ENCODE measurements at places on chromosomes 6 and 20. TPM values are rescaled to one million over a fixed set of nuclear protein-coding genes. Genes with fewer than 3 reads are reported as not detected.

GRCh38 chr6:162211777-162212176 lies 515.8 kb downstream of the PRKN start:
- no peak for DNase-seq

DNA sequence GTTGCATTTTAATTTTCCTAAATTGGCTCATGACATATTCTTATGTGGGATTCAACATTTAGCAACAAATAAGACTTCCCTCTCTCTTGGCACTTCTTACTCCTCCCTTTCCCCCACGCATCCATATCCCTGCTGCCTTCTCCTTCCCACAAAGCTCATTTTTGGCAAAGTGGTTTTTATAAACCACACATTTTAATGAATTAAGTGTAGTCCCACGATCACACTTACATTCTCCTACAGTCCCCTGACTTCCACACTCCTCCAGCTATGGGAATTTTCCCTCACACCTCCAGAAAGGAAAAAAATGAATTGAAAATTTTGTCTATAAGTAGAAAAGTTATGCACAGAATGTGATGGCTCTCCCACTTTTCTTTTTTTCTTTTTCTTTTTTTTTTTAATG lies 345.0 kb downstream of the CD83 start:
- no peak for DNase-seq

DNA sequence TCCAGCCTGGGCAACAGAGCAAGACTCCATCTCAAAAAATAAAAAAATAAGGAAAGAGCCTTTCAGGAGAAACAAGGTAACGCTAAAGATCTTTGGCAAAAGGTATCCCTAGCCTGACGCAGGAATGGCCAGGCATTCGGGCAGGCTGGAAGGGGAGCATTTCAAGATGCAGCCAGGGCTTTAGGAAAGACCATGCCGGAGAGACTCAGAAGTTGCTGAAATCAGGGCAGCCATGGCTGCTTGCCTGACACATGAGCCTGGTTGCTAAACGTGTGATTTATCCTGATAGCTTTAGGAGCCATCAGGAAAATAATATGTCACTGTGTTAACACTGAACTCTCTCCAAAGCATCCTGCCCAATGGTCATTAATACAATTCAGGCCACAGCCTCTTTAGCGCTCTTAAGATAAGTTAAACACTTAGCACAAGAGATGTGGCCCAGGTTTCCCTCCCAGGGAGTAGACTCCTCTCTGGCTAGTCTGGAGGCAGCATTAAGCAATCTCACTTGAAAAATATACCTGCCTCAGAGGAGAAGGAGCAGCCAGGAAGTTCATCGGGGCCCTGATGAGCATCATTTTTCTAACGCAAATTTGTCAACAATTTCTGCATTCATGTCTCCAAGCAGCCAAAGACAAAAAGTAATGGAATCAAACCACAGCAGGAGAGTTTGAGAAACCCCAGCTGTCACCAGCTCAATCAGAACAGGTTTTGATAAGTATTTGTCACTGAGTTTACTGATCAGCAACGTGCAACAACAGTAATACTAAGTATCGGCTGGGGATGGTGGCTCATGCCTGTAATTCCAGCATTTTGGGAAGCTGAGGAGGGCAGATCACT lies 200.0 kb downstream of the ZMYND8 start:
- no peak for DNase-seq

- DNase-seq: no peak
These were observed 75.3 kb downstream of the FAM83B start for GRCh38 chr6:54921891-54922290.

DNA sequence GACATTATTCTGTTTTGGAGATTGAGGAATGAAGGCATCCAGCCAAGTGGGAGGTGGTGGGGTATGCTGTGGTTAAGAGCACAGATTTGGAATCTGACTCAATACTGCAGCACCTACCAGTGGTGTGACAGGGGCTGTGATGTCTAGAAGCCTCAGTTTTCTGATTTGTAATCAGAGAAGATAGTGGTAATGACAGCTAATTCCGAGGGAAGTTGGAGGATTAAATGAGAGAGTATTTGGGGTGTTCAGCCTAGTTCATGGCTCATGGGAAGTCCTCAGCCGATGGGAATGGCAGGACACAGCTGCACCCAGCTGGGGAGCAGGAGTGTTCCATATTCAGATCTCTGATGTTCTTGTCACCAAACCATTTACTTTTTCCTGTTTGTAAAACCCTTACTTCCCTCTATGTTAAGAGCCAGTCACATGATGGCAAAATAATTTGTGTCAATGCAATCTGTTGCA lies 9.3 kb downstream of the SLC9A8 start:
- DNase-seq: no peak

- no peak for DNase-seq
These were observed 24.9 kb upstream of the SLC2A12 start for GRCh38 chr6:134077301-134077700.

DNA sequence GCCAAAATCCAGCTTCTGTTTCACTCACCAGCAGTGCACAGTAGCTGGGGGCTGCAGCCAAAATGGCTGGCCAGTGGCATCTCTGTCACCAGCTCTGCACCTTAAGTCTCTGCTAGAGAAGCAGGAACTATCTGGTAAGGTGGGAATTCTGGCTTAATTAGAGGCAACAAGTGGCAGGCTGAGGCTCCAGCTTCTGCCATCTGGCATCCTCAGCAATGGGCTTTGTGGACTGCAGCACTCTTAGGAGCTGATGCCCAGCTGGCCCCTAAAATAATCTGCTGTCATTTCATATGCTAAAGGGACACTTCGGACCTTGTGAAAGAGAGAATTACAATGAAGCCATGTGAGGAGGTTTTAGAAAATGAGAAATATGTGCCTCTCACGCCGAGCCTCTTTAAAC lies 4.6 kb upstream of the CLDN20 start:
- DNase-seq: peak; percentile 47

DNA sequence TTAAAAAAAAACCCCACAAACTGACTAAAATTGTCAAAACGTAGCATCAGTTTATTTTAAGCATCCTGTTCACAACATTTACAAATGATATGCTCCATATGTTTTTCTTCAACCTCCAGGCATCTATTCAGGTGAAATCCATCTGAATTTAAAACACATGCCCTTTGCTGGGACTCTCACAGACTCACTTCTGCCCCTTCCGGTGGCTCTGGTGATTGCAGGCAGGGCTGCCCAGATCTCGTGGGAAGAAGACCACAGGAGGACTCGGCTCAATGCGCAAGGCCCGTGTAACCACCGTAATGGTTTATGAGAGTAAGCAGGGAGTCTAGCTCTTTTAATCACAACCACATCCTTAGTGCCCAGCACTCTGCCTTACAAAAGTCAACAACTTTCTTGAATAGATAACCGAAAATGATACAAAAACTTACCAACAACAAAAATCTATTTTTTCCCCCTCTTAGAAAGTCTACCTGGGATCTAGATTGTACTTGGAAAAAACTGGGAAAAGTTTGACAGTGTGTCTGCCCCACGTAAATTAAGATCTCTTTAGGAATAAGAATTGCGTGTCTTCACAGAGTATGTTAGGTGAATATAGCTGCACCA lies 139.1 kb downstream of the KIF16B start:
- no peak for DNase-seq

DNA sequence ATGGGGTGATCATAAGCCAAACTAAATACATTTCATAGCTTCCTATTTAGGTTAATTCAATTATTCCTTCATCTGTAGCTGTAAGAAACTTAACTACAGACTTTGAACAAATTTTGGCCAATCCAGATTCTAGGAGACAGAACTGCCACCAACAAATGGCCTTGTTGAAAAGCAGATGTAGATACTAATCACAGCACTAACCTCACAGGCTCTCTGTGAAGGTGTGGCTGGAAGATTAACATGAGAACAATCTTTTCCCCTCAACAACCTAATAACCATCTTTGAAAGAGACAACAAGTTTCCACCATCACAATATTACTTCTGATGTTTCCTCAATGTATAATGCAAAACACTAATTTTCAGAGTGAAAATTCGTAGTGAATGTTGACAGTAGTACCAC lies 87.8 kb downstream of the SESN1 start:
- no peak for DNase-seq

GRCh38 chr20:20690676-20691476 lies 21.6 kb downstream of the RALGAPA2 start:
- DNase-seq: no peak

DNA sequence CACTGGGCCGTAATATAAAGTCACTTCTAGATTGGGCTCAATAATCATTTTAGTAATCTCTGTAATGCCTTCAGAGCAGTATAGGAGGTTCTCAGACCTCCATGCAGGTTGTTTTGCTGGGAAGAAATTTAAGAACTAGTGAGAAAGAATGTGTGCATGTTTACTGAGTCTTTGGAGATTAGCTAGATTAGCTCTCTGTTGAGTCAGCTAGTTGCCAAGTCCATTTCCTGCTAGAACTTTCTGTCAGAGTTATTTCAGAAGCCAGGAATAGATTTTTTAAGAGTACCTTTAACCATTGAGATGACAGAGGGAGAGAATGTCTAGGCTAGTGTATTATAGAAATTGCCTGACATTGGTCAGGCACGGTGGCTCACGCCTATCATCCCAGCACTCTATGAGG lies 33.3 kb downstream of the ORC3 start:
- no peak for DNase-seq

SMLR1 gene
- total RNA-seq: not detected

PCSK2 gene
- 24.1 TPM for total RNA-seq

DNA sequence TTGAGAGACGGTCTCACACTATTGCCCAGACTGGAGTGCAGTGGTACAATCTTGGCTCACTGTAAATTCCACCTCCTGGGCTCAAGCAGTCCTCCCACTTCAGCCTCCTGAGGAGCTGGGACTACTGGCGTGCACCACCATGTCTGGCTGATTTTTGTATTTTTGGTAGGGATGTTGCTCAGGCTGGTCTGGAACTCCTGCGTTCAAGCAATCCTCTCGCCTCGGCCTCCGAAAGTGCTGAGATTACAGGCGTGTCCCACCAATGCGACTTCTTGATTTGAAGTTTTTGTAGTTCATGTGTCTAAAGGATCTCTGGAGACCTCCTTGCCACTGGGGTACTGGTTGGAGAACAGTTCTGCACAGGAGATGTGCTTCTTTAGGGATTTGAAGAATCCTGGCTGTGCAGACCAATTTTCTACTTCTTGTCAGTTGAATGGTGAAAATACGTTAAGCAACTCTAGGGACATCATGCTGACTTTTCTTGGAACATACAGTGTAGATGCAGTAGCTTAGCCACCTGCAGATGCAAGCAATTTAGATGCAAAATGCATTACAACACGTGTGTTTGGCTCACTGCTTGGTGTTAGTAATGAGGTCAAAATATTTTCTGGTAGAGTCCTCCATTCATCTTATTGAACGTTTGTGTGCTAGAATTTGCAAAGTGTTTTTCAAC lies 28.2 kb downstream of the SYTL3 start:
- no peak for DNase-seq

DNA sequence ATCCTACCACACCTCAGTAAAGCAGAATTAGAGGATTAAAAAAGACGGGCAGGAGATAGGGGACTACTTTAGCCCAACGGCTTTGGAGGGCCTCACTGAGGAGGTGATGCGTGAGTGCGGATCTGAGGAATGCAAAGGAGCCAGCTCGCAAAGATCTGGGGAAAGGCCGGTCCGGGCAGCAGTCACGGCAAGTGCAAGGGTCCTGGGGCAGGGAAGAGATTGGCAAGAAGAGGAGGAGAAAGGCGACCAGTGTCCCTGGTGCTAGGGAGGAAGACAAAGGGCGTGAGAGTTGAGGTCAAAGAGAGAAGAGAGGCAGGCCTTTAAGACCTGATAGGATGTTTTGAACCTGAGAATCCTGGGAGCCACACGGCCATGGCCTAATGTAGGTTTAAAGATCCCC lies 86.8 kb downstream of the KCNB1 start:
- no peak for DNase-seq

GRCh38 chr6:158819213-158819976 lies at the start of gene EZR:
Gene EZR (minus strand): TSS chr6:158819368. CDS start chr6:158818093, 1,275 bp downstream.
- DNase-seq: no peak

BEND3 gene
- total RNA-seq: 7.7 TPM

TCP11 gene
- not detected for total RNA-seq

GRCh38 chr6:104885518-104886043 lies 25.9 kb upstream of the HACE1 start:
- no peak for DNase-seq

DNA sequence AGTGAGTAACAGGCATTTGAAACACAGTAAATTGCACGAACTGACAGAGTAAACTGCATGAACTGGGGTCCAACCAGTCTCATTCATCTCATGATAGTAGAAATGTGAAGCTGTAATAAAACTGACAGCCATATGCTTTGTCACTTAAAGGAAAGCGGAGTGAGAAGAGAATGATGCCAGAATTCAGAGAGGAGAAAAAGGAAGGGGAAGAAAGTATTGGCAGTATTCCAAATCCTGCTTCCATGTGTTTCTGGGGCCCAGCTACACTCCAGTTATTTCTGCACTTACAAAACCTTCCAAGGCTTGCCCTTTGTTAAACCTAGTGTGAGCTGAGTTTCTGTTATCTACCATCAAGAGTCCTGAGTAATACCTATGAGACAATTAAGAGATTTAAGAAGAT lies 17.2 kb downstream of the SNX14 start:
- DNase-seq: peak; percentile 36

GRCh38 chr6:89675949-89676748 lies 37.6 kb upstream of the LYRM2 start:
- peak; percentile 28 for DNase-seq

BPI gene
- 0.27 TPM for total RNA-seq

Data from cerebellum (tissue), 4 donors.